ENCODE measurements at places on chromosomes 5 and 9. TPM values are rescaled to one million over a fixed set of nuclear protein-coding genes. Genes with fewer than 3 reads are reported as not detected.

- DNase-seq, result no peak
These were observed 33.5 kb upstream of the TMEM252 start for GRCh38 chr9:68574150-68574549.

DNA sequence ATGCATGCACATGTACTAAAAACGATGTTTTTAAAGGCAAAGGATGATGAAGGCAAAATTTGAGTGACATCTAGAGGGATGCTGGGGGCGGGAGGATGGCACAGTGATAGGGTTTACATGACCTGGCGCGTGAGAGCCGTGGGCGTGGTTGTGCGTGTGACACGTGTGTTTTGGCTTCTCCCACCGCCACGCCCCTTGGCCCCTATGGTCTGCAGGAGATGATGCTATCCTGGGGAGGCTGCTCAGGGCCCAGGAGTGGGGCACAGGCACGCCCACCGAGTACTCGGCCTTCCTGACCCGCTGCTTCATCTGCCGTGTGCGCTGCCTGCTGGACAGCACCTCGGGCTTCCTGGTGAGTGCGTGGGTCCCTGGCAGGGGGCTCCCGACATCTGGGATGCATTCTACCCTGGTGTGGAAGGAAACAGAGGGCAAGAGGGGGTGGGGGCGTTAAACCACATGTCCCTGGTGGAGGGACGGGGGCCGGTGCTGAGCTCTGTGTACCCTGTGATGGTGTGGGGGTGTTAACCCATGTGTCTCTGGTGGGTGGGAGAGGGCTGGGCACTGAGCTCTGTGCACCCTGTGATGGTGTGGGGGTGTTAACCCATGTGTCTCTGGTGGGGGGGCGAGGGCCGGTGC, 19.2 kb upstream of the EXOC3 start:
- no peak for DNase-seq

SMIM33 gene
- not detected for total RNA-seq

- no peak for DNase-seq
These were observed 70.2 kb upstream of the AGXT2 start for GRCh38 chr5:35117967-35118366.

ADAMTSL2 gene
- 3.3 TPM for total RNA-seq

FGF18 gene
- not detected for total RNA-seq

GRCh38 chr5:1800472-1801221, 560 bp upstream of the NDUFS6 start:
- no peak for DNase-seq

DNA sequence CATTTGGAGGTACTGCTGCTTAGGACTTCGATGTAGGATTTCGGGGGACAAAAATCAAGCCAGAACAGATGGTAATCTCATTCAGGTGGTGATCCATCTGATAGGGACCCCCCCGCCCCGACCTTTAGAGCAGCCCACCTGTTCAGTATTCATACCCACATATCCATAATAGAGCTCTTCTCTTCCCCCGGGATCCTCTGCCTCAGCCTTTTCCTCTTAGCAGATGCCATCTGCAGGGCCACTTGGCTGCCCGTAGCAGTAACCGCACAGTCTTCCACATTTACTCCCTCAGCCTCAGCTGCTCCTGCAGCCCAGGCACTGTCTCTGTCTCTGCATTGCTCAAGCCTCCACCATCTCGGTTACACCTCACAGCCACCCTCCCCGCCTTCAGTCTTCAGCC, 65.8 kb upstream of the RARS1 start:
- no peak for DNase-seq
